ENCODE measurements at places on chromosomes 7 and 10.

GRCh38 chr7:155324012-155324917 lies 26.6 kb downstream of the INSIG1 start:
- DNase-seq = no peak

- no peak for DNase-seq
Observed at GRCh38 chr7:47581438-47581803, 490 bp downstream of the TNS3 start.

GRCh38 chr10:92778091-92778490 lies 70.2 kb upstream of the EXOC6 start:
- DNase-seq = no peak

- DNase-seq = peak; percentile 57
Observed at GRCh38 chr7:105876964-105877601, 684 bp upstream of the ATXN7L1 start.

DNA sequence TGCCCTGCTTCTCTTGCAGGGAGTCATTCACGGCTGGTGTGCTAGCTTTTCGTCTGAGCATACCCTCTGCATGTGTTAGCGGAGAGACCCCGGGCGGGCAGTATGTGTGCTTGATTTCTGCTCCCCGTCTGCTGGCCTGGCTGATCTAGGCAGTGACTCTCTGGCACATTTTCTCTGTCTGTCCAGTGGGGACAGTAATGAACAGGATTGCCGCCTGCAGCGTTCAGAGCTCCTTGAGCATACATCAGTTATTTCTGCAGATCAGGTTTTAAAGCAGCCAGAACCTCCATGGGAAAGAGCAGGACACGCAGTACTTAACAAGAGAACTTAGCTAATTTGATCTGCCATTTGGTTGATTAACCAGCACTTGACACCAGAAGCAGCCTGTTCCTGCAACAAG lies 242.5 kb downstream of the CELF2 start:
- no peak for DNase-seq

DNA sequence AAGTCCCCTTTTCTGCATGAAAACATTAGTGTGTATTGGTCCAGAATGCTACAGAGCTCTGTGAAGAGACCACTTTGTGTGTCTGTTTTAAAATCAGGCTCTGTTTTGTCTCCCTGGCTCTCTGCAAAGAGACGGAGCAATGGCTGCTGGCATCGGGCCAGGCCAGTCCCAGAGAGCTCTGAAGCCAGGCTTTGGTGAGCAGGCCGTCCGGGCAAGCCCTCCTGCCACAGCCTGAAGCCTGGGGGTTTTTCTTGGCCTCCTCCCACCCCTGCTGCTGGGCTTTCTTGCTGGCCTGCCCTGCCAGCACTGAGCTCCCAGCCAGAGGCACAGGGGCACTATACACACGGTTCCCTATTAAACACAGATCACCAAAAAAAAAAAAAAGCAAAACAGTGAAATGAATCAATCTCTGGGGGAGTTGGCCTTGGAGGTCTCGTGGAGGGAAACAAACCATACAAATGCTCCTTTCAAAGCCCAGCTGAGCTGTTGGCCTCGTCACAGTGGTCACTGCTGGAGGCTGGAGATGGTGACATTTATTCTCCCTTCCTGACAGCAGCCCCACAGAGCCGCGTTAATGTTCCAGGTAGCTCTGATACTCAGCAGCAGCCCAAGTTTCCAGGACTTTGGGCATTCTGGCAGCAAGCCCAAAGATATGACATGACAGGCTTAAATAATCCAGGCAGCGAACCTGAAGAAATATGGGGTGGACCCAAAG lies 237.2 kb downstream of the TCF7L2 start:
- no peak for DNase-seq

DNA sequence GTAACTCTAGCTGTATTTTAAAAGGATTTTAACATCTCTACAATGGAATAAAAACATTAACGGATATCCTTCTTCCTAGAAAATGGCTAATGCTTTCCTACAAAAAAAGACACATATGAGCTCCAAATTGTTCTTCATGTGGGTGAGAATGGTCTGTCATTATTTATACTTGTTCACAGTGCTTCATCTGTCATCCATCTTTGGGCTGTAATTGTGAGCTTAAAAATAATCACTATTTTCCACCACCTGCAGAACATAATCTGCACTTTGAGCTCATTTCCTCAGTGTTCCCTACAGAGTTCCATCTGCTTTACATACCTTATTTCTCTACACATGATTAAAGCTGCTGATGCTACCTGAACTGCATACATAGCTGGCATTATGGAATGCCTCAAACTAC lies 979.1 kb upstream of the C7orf33 start:
- DNase-seq = no peak

- DNase-seq = no peak
Observed at GRCh38 chr10:121835376-121835775, 92.5 kb downstream of the ATE1 start.

DNA sequence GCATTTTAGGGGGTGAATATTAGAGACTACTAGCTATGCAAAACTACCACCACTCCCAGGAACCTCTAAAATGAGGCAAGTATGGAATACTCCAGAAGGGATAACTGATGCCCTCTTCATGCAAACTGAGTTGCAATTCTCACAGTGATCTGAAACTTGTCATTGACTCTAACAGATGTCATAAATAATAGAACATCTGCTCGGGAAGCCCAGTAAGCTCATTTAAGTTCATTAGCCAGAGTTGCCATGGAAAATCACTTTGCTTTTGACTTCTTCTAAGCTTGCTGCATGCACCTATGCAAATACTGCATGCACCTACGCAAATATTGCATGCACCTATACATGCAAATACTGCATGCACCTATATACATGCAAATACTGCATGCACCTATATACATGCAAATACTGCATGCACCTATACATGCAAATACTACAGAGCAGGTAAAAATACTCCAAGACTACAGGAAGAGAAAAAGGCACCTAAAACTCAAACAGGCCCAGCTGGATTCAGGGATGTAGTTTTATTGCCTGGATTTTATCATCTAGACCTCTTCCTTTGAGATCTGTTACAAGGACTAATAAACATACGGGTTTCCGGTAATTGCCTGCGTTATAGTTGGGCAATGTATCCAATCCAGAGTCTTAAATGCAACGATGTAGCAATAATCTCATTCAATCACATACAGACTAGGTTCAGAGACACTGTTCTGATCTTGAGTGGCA lies 1061.1 kb upstream of the AUTS2 start:
- no peak for DNase-seq

DNA sequence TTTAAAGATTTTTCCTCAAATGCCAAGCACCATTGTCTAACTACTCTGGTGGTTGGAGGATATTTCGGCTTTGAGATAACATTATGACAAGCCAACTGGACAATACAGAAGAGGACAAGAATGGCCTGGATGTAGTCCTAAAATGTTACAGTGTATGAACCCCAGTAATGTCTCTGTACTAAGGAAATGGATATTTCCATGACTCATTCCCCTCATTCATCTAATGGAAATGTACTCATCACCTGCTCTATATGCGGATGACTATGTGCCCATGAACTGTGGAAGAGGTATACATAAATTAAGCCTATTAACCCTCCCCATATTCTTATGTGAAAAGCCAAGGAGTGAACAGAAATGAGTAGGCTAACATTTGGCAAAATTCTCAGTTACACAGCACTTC lies 207.9 kb downstream of the CACNA2D1 start:
- no peak for DNase-seq
